ENCODE measurements at places on chromosomes 12 and 14. TPM values are rescaled to one million over a fixed set of nuclear protein-coding genes. Genes with fewer than 3 reads are reported as not detected.

- no peak for DNase-seq
These were observed 203.7 kb upstream of the SSTR1 start for GRCh38 chr14:38003746-38004609.

DNA sequence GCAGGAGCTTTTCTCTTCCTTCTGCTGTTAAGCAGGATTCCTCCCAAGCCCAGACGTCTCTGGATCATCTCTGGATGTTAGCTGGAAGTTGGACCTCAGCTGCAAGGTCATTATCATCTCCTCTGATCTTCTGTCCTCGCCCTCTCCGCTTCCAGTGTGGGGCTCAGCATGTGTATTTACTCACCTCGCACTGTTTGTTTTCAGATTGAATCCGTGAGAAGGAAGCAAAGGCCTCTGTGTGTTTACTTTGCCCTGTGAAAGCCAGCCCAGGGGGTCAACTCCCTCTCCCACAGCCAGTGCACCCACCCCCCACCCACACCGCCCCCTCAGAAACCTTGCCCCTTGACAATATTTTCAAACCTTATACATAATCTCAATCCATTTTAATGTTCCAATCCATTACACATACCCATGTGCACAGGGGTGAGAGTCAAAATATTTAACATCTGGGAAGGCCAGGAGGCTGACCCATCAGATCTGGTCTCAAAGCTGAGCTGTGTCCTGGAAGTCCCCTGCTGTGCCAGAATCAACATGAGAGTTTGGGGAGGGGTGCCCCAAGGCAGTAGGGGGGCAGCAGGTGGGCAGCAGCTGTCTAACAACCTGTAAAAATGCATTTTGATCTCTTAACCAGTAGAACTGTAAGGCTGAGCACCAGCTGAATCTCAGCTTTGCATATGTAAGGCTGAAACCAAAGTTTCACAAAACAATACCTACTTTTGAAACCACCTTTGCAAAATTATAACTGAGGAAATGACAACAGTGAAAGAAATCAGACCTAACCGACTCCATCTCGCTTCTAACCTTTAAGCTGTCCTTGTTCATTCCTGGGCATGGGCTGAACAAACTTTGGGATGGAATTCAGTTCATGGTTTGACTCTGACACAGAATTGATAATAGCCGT lies 157.9 kb downstream of the ZNF664 start:
- no peak for DNase-seq

- peak; percentile 55 for DNase-seq
These were observed 44.0 kb downstream of the ARMH4 start for GRCh38 chr14:58107947-58108552.

The MANSC1 gene
- total RNA-seq: 0.26 TPM

The PRR13 gene
- 92.8 TPM for total RNA-seq

DNA sequence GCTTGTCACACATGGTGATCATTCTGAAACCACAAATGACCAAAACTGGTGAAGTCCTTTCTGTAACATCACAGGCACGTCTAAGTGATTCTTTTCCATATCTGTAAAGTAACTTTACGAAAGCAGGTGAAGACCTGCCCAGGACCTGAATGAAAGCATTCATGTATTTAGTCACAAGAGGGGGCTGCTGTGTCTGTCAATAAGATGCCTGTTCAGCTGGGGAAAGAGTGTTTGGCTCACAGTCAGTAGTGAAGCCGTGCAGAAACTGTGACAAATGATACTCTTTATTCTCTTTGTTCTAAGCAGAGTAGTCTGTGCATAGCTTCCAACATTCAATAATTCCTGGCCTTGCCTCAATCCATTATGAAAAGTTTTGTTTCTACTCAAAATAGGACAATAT lies 373.5 kb upstream of the OR4E1 start:
- DNase-seq: peak; percentile 1

DNA sequence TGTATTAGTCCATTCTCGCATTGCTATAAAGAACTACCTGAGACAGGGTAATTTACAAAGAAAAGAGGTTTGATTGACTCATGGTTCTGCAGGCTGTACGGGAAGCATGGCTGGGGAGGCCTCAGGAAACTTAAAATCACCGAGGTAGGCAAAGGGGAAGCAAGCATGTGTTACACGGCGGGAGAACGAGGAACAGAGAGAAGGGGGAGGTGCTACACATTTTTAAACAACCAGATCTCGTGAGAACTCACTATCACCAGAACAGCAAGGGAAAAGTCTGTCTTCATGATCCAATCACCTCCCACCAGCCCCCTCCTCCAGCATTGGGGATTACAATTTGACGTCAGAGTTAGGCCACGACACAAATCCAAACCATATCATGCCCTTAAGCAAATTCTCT lies 13.3 kb upstream of the MAX start:
- DNase-seq: no peak

DNA sequence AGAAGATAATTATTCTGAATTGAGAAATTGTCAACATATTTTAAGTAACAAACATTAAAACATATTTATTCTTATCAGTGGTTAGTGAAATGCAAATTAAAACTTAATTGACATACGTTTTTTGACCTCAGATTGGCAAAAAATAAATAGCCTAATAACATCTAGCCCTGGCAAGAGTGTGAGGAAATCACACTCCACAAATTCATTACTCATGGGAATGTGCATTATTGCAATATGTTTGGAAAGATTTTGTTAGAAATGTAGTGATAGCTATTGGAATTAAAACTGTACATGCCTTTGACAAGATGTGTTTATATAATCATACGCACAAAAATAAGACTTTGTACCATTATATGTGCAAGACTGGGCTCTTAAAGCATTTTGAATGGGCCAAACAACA lies 168.6 kb downstream of the KITLG start:
- no peak for DNase-seq

DNA sequence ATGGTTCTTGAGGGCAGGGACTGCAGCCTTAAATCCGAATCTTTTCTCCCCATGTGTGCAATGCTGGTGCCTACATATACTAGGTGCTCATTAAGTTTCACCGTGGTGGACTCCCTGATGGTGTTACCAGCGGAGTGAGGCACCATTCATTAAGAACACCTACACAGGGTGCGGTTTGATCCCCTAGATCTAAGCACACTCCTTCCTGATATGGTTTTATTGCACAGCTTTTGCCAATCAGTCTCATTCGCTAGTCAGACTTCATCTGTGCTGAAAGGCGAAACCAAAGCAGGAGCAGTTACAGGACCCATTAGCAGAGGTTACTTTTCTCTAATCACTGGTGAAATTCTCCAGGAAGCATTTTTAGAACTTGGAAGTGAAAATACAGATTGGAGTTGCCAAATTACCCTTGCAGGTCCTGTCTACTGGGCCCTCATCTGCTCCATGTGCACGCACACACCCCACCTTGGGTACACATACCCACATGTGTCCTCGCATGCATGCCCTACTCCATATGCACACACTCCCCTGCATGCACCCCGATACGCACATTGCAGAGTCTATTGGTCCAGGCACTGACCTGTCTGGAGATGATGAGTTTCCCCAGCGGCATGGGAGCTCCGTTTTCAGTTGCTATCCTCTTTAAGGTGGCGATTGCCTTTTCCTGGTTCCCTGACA lies 58.5 kb downstream of the DAO start:
- DNase-seq: no peak

The RNASE7 gene
- not detected for total RNA-seq

- DNase-seq: no peak
These were observed 261.2 kb downstream of the ACSS3 start for GRCh38 chr12:81339071-81339470.

DNA sequence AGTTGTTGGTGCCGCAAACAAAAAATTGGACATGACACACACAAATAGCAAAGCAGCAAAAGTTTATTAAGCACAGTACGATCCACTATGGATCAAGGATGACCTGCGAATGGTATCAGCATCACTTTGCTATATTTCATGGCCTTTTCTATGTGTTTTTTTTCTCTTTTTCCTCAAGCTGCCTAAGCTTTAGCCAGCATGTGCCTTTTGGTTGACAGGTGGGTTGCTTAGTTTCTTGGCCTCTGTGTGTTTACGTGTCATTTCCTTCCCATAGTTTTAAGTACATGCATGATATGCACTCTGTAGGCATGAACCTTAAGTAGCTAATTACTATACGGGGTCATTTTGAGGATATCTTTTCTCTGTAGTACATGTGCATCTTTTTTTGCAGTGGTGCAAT lies 9.8 kb downstream of the CD4 start:
- no peak for DNase-seq

The CLEC1B gene
- total RNA-seq: not detected

DNA sequence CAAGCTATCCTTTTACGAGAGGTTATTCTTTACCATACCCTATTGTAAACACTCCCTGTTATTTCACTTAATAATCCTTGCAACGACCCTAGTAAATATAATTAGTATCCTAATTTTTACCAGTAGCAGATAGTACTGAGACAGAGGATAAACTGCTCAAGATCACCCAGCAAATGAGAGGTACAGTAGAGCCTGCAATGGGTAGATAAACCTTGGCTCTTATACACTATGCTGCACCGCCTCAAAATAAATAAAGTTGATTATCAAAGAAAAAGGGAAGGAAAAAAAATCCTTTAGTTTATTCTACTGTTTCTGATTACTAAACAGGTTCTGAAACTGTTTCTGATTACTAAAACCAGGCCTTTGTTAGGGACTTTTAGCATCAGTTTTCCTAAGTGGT lies 22.5 kb downstream of the YBX3 start:
- DNase-seq: no peak

The C12orf54 gene
- not detected for total RNA-seq

- peak; percentile 19 for DNase-seq
These were observed 12.0 kb upstream of the DTX1 start for GRCh38 chr12:113044516-113044915.

DNA sequence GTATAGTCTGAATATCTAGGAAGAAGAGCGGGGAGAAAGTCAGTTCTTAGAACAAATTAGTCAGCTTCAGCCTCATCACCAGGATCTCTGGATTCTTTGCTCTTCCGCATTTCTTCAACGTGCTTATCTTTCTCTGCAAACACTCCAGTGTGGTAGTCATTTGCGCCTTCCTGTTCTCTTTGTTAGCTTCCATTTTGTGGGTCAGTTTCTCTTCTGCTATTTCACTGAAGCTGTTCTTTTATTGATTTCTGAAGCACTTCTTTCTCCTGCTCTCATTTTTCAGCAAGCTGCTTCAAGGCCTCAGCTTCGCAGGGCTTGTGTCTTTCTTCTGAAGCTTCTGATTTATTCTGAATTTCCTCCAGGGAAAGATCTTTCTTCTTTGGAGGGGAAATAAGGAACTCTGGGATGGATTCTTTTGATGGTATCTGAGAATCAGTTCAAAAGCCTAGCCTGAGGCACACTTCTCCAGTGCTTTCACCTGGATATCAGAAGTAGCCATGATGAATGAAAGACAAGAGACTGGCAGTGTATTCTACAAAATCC lies 13.5 kb downstream of the AMN1 start:
- DNase-seq: no peak

The DACT1 gene
- total RNA-seq: 1.5 TPM

The DCN gene
- 478 TPM for total RNA-seq

The B4GALNT1 gene
- total RNA-seq: 4.9 TPM

- DNase-seq: no peak
These were observed 1808.9 kb upstream of the SEL1L start for GRCh38 chr14:83342590-83342989.

DNA sequence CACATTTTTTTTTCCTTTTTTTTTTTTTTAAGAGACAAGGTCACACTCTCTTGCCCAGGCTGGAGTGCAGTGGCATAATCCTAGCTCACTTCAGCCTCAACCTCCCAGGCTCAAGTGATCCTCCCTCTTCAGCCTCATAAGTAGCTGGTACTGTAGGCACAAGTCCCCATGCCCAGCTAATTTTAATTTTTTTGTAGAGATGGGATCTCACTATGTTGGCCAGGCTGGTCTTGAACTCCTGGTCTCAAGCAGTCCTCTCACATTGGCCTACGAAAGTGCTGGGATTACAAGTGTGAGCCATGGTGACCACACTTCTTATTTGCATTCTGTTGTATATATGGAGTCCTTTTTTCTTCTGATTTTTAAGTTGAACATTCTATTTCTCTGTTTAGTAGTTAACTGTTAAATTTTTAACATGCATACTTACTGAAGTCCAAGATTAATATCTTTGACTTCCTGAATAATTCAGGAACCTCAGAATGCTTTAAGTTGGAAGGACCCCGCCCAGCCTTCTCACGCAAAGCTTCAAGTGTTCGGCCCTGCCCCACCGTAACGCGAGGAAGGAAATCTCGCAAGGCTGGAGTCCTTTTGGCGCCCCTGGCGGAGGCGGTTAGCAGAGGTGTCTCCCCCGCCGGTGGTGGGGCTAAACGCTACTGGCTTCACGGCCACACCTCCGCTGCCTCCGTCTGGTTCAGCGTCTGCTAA lies 21.6 kb downstream of the SPATS2 start:
- no peak for DNase-seq

The SIX1 gene
- 156 TPM for total RNA-seq

The FOXN3 gene
- 21.0 TPM for total RNA-seq

DNA sequence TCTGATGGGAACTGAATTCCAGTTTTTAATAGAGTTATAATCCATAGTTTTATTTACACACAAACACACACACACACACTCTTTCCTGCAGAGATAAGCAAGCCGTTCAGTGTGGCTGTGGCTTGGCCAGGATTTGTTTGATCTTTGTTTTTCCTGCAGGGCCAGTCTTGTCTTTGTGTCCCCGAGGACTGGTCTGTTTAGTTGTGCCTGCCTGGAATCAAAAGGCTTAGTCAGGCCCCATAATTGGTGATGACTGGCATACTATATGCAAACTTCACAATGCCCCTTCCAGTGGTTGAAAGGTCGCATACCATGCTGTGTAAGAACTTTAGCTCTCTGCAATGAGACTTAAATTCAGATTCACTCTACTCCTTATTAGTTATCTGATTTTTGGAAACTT lies 26.0 kb downstream of the WBP11 start:
- DNase-seq: peak; percentile 30

The LIN7A gene
- total RNA-seq: 0.57 TPM

The SLC10A1 gene
- total RNA-seq: not detected
